ENCODE measurements at places on chromosomes 2 and 18.

DNA sequence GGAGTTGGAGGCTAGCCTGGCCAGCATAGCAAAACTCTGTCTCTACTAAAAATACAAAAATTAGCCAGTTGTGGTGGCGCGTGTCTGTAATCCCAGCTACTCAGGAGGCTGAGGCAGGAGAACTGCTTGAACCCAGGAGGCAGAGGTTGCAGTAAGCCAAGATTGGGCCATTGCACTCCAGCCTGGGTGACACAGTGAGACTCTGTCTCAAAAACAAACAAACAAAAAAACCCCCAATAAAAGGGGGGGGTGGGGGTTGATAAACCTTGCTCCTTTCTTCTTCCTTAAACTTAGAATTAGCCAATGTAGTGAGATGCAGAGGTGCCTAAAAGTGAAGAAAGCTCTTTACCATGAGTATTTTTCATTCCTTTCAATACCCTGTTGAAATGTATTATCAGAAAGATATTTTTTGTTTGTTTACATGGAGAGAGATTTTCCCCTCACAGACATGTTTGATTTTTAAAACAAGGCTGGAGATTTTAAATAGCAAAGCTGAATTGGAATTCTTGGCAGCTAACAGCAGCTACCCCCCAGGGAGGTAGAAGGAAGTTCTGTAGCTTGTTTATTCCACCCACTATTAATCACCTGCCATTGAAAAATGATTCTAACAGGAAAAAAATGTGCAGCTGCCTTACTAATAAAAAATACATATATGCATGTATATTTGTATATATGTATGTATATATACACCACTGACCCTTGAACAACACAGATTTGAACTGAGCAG is 48.6 kb downstream of the GYPC start:
- no peak for DNase-seq

GRCh38 chr2:166521155-166521554 is 27.1 kb upstream of the SCN7A start:
- DNase-seq = no peak

GRCh38 chr2:25743132-25743830 is 69.9 kb upstream of the DTNB start:
- no peak for DNase-seq

DNA sequence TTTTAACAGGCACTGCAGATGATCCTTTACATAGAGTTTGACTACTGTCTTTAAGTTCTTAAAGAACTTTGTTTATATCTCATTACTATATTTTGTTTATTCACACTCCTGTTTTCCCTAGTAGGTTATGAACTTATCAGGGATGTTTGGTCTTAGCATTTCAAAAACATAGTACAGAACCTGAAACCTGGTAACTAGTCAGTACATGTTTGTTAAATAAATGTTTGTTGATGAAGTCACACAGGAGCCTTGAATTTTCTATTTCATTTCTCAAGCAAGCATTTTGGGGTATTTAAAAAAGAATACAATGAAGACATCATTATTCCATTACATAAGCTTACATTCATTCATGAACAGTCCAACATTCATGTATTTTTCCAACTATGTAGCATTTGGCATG is 280.3 kb upstream of the ZSWIM2 start:
- DNase-seq = no peak

DNA sequence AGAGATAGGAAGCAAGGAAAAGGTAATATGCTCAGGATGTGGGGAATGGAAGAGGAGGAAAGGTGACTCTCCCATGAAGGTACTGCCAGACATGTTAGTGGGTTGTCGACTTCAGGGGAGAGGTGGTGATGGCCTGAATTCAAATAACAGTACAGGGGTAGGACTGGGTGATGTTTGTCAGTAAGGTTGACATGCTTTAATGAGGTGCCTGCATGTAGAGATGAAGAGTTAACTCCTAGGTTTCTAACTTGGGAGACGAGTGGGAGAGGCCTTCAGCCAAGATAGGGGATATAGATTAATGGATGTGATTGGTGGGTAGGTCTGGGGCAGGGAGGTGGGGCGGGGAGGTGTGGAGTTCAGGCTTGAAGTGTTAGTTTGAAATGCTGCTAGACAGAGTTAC is 2.6 kb downstream of the NAPG start:
- no peak for DNase-seq

- no peak for DNase-seq
Observed at GRCh38 chr2:29001806-29002205, 20.7 kb downstream of the TOGARAM2 start.

GRCh38 chr2:64237266-64237665 is 93.0 kb upstream of the PELI1 start:
- DNase-seq = no peak

DNA sequence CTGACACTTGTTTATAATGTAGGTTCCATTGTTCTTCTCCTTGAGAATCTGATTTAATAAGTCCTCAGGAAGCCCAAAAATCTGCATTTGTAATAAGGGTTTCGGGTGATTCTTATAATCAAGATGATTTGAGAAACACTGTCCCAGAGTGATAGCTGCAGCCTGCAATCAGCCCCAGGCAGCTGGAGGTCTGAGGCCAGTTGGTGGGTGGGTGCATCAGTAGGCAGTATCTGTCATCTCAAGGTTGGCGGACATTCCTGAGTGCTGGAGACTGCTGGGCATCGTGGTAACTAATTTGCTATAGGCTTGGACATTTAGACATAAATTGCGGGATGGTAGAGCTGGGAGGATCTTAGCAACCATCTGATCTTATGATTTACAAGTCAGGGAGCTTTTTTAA is 2.7 kb upstream of the IL18RAP start:
- DNase-seq = no peak

- no peak for DNase-seq
Observed at GRCh38 chr18:50582500-50582899, 22.6 kb downstream of the MAPK4 start.

GRCh38 chr2:203897544-203897943 is 30.0 kb downstream of the CTLA4 start:
- no peak for DNase-seq

- DNase-seq = no peak
Observed at GRCh38 chr2:242060212-242060835, 190.8 kb downstream of the RTP5 start.

DNA sequence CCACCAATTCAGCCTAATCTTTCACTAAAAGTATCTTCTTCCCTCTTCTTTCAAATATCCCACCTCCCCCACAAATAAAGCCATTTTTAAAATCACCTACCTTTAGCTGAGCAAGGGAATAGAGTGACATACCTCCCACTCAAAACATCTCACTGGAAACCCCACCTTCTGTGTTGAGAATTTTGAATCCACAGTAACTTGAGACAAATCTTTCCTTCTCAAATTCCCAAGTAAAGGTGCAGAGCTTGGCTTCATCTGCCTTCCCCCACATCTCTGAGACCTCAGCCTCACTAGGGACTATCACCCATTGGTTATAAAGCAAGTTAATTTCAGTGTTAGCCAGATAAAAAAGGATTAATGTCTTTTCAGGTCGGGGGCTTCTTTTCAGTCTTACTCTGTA is 180.4 kb downstream of the INO80D start:
- no peak for DNase-seq

DNA sequence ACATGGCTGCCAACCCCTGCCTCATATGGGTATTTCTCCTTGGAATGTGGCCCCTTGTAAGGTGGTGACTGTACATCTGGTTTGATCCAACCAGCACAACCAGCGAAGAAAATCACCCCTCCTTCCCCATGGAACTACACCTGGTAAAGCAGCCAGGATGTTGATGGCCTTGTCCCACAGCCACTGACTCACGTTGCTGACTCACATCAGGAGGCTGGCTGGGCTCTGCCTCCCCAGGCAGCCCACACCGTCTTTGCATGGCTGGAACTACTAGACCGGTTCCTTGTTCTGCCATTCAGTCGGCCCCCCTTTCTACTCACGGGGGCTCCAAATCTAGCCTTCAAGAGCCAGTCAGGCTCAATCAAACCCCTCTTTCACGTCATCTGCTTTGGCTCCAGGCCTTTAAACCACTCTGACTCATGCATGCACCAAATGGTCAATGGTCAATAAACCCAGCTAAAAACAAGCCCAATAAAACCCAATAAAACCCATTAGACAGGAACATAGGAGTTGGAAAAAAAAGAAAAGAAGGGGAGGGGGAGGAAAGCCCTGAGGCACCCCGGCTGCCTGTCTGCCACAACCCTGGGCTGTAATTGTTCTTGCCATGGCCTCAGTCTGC is 114.8 kb downstream of the PLB1 start:
- no peak for DNase-seq

DNA sequence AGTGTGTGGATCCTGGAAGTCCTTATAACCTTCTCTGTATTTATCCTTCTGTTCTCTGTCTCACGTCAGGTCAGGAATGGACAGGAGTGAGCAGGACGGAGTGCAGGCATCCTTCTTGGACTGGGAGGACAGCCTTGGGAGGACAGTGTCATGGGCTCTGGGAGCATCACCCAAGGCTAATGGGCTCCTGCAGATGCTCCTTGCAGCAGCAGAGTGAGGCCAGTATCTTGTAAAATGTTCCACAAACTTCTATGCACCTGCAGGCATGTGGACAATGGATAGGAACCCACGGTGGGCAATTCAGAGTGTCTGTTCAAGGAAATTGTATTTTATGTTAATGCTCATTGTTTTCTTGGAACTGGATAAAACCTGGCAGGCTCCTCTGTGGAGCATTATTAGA is 176.2 kb downstream of the RNF144A start:
- no peak for DNase-seq

DNA sequence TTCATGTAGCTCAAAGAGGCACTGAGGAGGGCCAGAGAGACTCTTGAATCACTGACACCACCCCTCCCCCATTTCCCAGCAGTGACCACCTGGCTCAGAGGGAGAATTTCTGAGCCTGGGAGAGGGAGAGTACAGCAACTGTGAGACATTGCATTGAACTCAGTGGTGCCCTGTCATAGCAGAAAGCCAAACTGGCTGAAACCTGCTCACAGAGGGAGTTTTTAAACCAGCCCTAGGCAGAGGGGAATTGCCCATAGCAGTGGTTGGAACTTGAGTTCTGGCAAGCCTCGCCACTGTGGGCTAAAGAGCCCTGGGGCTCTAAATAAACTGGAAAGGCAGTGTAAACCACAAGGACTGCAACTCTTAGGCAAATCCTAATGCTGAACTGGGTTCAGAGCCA is 243.1 kb downstream of the ADCYAP1 start:
- DNase-seq = no peak

GRCh38 chr2:63064197-63064596 is 13.6 kb downstream of the OTX1 start:
- no peak for DNase-seq

GRCh38 chr2:67684991-67685390 is 287.9 kb downstream of the ETAA1 start:
- DNase-seq = no peak

- DNase-seq = no peak
Observed at GRCh38 chr2:129610766-129611165, 368.7 kb upstream of the RAB6C start.

GRCh38 chr2:190664240-190664639 is 15.4 kb downstream of the NAB1 start:
- no peak for DNase-seq

- DNase-seq = no peak
Observed at GRCh38 chr2:177188482-177189469, 23.8 kb upstream of the HNRNPA3 start.

- no peak for DNase-seq
Observed at GRCh38 chr2:9737053-9737875, 106.0 kb upstream of the TAF1B start.

DNA sequence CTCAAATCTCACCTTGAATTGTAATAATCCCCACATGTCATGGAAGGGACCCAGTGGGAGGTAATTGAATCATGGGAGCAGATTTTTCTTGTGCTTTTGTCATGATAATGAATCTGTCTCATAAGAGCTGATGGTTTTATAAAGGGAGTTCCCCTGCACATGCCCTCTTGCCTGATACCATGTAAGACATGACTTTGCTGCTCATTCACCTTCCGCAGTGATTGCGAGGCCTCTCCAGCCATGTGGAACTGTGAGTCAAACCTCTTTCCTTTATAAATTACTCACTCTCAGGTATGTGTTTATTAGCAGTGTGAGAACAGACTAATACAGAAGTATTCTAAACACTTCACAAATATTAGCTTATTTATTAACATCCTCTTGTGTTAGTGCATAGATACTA is 516.7 kb downstream of the LRRTM4 start:
- no peak for DNase-seq

- DNase-seq = peak; percentile 27
Observed at GRCh38 chr2:213609570-213610170, 325.4 kb downstream of the SPAG16 start.

DNA sequence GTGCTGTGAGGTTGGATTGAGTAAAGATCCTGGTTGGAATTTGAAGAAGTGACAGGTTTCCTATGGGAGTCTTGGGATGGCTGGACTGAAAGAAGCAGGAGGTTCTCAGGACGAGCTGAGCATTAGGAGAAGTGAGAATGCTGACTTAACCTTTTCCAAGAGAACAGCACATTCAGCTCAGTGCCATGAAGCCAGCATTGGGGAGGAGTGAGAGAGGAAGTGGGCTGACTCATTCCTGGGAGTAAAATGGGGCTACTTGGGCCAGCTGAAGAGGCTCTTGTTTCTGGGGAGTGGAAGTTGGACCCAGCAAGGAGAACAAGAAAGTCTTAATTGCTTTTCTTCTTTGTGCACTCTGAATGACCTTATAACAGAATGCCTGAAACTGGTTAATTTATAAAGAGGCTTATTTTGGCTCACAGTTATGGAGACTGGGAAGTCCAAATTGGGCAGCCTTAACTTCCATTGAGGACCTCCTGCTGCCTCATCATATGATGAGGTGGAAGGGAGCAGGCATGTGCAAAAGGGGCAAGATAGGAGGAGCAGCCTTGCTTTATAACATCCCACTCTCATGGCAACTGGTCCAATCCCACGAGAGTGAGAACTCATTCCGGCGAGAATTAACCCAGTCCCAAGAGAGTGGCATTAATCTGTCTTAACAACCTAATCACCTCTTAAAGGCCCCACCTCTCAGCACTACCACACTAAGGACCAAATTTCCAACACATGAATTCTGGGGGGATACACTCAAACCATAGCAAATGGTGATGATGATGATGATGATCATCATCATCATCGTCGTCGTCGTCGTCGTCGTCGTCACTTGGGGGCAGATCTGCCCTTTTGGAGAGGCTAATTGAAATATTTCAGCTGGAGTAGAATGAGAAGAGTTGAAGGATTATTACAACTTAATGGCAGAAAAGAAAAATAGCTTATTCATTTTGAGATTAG is 26.1 kb downstream of the DGUOK start:
- peak; percentile 2 for DNase-seq

DNA sequence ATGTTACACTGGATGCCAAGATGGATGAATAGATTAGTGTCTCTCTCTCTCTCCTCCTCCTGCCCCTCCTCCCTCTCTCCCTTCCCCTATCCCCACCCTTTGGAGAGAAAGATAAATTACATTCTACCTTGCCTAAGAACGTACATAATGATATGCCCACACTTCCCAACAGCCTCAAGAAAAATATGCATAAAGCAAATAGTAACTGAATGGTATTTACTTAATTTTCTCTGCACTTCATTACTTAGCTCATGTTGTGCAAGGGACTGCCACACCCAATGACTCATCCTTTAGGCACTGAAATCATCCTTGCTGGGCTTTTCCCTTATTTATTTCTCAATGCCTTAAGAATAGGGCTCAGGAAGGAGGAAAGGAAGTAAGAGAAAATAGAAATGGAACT is 137.3 kb upstream of the PID1 start:
- DNase-seq = no peak
